ENCODE measurements at places on chromosomes 7 and 10.

DNA sequence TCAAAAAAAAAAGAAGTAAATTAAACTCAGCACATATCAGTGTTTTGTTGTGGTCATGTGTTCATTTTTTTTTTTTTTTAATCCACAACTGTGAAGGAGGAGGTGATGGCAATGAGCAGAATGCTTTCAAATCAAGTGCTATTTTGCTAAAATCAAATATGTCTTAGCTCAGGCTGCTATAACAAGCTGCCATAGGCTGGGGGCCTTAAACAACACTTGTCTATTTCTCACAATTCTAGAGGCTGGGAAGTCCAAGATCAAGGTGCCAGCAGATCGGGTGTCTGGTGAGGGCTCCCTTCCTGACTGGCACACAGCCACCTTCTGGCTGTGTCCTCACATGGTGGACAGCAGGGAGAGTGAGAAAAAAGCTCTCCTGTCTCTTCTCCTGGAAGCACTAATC lies 203.9 kb downstream of the FAM107B start:
- DNase-seq: no peak

DNA sequence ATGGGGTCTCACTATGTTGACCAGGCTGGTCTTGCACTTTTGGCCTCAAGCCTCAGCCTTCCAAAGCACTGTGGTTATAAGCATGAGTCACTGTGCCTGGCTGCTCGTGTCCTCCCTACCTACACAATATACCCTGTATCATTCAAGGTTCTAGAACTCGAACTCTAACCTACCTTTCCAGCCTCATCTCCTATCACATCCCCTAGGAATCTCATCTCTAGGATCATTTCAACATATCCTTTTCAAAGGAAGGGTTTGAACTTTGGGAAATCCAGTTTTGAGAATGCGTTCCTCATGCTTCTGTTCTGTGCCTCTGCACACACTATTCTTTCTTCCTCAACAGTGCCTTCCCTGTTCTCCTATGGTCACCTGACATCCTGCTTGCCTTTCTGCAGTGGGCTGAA lies 87.8 kb upstream of the RHEB start:
- DNase-seq: no peak

DNA sequence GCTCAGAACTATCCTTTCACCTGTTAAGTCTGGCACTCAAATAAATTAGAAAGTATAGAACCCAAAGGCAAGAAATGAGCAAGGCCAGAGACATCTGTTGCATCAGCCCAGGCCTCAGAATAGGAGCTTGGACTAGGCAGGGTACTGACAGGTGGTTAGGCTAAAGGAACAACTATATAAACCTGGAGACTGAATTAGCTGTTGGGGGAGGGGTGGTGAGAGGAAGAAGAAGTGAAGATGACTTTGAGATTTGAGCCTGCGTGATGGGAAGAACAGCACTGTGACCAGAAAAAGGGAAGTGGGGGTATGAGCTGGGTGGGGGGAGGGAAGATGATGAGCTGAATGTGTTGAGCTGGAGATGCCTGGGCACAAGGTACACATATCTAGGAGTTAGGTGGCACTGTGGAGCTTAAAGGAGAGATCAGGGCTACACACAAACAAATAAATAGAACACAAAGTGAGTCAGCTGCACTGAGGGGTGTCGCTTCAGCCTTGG lies 244.7 kb downstream of the PTEN start:
- no peak for DNase-seq

DNA sequence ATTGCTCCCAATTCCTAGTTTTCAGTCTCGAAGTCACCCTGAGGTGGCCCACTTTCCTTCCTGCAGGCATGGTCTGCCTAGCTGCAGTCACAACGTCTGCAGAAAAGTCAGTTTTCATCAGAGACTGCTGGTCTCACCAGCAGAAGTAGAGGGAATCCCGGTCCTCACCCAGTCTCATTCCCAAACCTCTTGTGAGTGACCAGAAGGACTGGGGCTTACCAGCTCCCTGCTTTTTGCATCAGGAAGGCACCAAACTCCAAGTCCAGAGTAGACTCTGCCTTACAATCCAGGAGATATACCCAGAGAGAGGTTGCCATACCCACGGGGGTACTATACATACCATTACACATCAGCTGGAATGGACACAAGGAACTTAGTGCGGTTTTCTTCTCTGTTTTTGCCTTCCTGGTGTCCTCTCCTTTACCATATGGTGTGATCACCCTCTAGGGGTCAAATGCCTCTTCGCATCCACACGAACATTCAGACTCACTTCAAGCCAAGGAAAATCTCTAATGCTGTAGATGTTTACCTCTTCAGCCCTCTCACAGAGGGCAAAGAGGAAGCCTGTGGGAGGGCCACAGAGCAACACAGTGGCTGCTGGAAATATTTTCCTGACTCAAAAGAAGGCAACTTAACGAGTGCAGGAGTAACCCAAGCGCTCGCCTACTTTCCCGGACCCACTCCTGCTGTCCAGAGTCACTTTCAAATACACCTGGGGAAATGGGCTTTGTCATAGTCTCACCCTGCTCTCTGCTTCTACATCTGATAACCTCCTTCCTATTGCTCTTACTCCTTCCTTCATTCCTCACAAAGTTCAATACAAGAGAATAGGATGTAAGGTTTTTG lies 220.9 kb downstream of the C7orf25 start:
- no peak for DNase-seq

- peak; percentile 53 for DNase-seq
Observed at GRCh38 chr7:36986948-36987724, 262.8 kb upstream of the AOAH start.

- DNase-seq: no peak
Observed at GRCh38 chr10:70558871-70559810, 43.4 kb downstream of the PRF1 start.

- DNase-seq: no peak
Observed at GRCh38 chr7:77971726-77972125, 173.2 kb downstream of the PHTF2 start.

GRCh38 chr10:70330671-70331070 lies 46.9 kb upstream of the NPFFR1 start:
- no peak for DNase-seq

GRCh38 chr7:13898957-13899670 lies 90.4 kb downstream of the ETV1 start:
- no peak for DNase-seq

DNA sequence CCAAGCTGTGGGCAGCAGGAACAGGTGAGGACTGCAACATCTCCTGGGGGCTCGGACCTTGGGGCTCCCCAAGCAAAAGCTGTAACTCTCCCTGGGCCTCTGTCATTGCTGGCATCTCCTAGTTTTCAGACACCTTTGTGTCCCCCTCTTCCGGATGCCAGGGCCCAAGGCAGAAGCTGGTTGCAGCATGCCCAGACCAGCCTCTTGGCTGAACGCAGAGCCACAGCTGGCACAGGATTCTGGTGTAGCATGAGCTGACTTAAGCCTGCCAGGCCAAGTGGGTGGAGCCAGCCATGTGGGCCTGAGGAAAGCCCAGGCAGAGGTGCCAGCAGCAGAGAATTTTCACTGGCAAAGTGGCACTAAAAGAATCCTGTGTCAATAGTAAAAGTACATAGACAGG lies 43.5 kb downstream of the ZWINT start:
- no peak for DNase-seq

DNA sequence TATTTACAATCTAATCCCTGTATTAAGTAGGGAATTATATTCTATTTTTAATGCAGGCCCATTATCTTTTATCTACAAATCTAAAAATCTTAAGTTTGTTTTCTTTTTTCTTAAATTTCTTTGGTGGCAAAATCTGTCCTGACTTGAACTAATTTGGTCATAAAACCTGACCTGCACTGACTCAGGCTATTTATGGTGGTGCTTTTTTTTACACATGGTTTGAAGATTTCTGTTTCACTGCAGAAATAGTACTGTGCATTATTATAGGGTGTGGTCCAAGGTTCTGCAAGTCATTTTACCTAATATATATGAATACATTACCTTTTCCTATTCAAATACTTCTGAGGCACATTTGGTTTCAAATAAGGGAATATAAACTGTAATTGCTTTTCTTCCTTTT lies 137.0 kb downstream of the CD36 start:
- no peak for DNase-seq

DNA sequence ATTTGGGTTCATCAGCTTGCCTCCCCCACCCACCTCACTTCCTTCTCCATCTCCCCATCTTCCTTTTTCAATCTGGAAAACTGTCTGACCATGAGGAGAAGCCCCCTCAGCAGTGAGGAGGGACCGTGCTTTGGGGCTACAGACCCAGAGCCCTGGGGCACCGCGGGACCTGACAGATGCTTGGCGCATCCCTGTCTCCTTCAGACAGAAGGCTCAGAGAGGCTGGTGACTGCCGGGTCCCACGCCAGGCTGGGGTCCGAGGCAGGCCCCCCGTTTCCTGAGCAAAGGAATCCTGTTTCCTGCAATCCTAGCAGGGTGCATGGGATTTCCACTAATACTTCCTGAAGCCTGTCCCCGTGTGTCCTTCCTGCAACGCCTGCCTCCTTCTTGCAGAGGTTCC lies 147.0 kb downstream of the FANK1 start:
- no peak for DNase-seq

DNA sequence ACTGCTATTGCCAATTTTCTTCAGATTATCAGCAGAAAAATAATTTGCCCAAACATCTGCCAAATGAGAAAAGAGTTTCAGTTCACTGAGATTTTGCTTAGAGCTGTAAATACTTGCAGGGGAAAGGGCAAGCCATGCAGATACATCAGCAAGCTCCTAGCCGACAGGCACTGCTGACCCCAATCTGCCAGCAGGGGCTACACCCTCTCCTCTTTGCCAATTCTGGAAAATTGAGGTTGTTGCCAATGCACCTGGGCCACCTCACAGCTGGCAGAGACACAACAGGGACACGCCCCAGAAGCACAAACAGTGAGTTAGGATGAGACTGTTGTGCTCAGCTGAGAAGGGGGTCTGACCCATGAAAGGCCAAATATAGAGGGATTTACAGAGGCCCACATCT lies 129.5 kb upstream of the MYO3A start:
- no peak for DNase-seq

DNA sequence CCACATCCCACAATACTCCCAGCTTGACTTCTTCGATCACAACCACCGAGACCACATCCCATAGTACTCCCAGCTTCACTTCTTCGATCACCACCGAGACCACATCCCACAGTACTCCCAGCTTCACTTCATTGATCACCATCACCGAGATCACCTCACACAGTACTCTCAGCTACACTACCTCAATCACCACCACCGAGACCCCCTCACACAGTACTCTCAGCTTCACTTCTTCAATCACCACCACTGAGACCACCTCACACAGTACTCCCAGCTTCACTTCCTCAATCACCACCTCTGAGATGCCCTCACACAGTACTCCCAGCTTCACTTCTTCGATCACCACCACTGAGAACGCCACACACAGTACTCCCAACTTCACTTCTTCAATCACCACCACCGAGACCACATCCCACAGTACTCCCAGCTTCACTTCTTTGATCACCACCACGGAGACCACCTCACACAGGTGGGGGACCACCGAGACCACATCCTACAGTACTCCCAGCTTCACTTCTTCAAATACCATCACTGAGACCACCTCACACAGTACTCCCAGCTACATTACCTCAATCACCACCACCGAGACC lies 8.6 kb downstream of the MUC3A start:
- no peak for DNase-seq

- peak; percentile 37 for DNase-seq
Observed at GRCh38 chr7:100127866-100128636, 1.3 kb downstream of the MBLAC1 start.

DNA sequence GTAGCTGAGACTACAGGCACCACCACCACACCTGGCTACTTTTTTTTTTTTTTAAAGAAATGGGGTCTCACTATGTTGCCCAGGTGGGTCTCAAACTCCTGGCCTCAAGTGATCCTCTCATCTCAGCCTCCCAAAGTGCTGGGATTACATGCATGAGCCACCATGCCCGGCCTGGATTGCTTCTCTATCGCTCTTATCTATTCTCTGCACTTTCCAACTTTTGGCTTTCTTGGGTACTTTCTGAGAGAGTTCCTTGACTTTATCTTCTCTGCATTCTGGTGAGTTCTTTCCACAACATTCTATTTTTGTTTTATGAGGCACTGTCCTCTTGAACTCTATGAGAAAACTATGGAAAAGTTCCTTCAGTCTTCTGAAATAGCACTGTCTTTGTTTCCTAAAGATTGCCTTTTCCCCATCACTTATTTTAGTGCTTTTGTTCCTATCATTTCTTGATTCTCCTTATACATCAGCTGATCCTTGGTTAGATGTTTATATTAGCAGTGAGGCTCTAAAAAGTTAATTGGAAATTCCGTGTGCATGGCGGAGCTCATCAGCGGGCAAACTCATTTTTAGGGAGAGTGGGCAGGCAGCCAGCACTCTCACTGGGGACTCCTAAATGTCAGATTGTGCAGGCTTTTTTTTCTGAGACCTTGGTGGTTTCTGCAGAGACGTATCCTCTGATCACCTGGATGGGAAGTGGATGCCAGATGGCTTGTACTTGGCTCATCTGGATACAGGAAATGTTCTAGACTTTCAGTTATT lies 43.9 kb downstream of the HIP1 start:
- DNase-seq: no peak

DNA sequence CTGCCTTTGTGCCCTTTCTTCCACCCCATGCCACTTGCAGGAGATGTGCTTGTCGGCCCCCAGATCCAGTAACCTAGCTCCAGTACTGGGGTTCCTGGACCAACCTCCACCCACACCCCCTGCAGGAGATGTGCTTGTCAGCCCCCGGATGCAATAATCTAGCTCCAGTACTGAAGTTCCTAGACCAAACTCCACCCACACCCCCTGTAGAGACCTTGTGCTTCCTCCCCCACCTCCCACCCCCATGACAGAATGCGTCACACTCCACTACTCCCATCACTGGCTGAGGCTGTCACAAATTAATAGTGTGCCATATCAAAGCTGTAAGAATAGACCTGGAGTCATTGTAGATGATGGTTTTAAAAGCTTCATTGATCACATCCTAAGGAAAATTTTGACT lies 185.0 kb downstream of the BICC1 start:
- DNase-seq: no peak

Data from amygdala (tissue), 56 donors.